ENCODE measurements at places on chromosomes 7 and 10.

DNA sequence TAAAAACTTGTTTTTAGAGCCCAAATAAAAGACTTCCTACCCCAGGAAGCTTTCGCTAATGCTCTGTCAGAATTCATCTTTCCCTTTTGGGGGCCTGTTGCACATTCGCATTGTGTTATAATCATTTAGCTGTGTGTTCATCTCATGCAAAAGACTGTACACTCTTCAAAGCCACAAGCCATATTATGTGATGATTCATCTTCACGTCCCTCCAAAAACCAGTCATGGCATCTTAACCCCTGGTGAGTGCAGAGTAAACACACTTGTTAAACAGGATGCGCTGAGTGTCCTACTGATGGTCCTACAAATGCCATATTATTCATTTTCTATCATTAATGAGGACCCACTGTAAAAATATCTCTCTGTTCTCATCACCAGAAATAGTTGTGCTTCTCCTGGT, 235.4 kb downstream of the KIAA1217 start:
- no peak for DNase-seq

- DNase-seq: no peak
Observed at GRCh38 chr10:131513445-131513844, 201.9 kb upstream of the TCERG1L start.

GRCh38 chr7:19508821-19509220, 200.0 kb downstream of the POLR1F start:
- no peak for DNase-seq

DNA sequence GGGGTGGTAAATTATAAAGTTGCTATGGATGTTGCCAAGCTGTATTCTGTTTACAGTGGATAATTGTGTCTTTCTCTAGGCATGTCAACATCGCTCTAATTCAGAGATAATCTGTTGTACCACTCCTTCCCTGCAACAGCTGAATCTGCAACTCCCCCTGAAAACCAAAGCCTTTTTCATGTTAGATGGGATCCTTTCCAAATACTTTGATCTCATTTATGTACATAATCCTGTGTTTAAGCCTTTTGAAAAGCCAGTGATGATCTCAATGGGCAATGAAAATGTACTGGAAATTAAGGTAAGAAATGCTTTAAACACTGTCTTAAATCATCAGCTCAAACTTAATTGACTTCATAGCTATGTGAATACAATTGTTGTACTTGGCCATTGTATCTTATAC, 91.0 kb downstream of the MET start:
- DNase-seq: no peak

- no peak for DNase-seq
Observed at GRCh38 chr7:67659091-67659490, 662.5 kb downstream of the TYW1 start.

DNA sequence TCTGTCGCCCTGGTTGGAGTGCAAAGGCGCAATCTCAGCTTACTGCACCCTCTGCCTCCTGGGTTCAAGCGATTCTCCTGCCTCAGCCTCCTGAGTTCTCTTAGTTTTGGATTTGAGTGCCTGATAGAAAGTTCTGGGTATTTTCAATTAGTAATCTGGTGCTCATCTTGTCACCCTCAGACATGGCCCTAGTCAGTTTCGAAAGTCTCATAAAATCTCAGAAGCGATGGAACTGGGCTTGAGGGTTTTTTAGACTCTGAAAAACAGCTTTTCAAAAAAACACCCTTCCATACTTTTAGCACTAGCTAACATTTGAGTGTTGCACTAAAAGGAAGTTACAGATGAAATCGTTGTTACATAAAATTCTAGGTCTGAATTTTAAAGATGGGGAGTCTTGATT, 9.4 kb upstream of the PIP4K2A start:
- no peak for DNase-seq

DNA sequence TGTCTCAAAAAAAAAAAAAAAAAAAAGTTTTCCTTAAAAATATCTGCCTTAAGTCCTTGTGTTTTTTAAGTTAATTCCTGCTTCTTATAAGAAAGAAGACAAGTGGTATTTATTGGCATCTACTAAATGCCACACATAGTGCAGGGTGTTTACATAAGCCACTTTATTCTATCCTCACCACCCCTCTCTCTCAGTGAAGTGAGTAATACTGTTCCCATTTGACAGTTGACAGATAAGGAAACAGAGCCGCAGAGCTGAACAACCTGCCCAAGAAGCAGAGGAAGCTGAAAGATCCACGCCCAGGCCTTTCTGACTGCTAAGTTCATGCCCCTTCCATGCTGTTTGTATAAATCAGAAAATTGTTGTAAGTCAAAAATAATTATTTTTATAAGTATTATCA, 54.1 kb downstream of the ABLIM1 start:
- no peak for DNase-seq

DNA sequence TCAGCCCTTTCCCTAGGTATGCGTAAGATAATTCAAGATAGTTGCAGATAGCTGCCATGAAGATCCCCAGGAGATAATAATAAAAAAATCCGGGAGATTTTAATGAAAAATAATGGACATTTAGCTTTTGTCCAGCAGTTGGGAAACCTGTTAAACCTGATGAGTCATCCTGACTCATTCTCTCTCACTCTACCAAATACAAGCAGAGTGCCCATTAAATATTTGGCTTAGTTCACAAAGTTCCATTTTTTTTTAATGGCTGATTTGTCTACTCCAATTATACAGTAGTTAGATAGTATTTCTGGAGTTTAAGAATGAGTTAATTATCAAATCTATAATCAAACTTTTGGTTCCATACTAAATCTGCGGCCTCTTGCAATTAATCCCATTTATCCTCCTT, 2.1 kb upstream of the SHTN1 start:
- DNase-seq: no peak

- peak; percentile 63 for DNase-seq
Observed at GRCh38 chr10:89086801-89087521, 96.4 kb downstream of the FAS start.

GRCh38 chr7:1539181-1539881, 8.8 kb downstream of the MAFK start:
- no peak for DNase-seq

- DNase-seq: no peak
Observed at GRCh38 chr7:22419488-22419887, 62.5 kb upstream of the RAPGEF5 start.

- peak; percentile 73 for DNase-seq
Observed at GRCh38 chr7:116180302-116180701, 30.0 kb upstream of the TES start.

DNA sequence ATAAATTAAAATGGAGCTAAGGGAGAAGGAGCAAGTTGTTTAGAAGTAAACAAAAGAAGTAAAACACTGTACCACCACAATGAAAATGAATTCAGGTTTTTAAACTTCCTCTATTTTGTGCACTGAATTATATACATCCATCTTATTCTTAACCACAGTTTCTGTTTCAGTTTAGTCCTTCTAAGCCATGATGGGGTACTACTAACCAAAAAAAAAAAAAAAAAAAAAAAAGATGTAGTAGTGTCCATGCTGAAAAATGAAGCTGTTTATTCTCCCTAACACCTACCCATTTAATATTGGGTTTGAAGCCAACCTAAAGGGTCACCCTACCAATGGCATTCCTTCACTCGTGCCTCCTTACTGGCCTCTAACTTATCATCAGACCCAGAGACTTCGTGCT, 3.4 kb upstream of the BMPR1A start:
- DNase-seq: no peak

DNA sequence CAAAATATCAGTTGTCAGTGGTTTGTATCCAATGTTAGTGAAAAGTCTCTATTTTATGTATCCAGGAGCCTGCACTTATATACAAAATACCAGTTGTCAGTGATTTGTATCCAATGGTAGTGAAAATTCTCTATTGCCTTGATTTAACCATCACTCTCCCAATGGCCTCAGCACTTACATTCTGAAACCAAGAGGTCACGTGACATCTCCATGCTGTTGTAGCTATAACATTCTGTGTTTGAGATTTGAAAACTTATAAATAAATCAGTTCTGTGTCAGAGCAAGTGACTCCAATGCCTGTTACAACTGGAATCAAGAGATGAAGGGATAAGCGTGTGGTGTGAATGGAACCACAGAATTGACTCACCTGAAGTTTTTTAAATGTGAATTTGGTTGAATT, 30.6 kb upstream of the GATA3 start:
- DNase-seq: no peak

DNA sequence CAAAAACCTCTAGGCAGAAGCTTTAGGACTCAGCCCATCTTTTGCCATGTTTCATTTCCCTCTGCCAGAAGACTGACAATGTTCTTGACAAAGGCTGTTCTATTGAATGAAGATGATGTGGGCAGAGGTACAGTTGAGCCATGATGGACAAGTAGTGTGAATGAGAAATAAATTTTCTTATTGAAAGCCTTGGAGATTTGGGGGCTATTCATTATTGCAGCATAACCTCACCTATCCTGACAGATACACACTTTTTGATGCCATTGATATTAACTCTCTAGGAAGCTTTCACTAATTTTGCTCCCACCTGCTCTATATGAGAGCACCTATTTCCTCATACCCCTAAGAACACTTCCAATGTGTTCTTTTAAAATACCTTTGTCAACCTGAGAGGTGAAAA, 36.9 kb upstream of the HPS1 start:
- DNase-seq: no peak

DNA sequence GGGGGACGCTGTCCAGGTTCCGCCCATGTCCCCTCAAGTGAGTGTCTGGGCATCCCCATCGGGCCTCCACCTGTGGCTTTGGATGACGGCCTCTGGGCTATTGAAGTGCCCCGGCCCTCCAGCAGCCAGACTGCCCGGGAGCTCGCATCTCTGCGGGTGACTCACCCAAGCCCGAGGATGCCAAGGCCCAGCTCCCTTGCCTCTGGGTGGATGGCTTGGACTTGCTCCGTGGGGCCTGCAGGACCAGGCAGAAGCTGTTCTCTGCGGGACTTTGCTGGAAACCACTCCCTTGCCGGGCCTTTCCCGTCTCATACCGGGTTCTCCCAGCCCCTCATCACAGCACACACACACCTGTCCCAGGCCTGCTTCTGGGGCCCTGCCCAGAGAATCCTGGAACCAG, 22.4 kb downstream of the DPYSL4 start:
- no peak for DNase-seq

- DNase-seq: peak; percentile 49
Observed at GRCh38 chr7:36863901-36864701, 139.8 kb upstream of the AOAH start.

DNA sequence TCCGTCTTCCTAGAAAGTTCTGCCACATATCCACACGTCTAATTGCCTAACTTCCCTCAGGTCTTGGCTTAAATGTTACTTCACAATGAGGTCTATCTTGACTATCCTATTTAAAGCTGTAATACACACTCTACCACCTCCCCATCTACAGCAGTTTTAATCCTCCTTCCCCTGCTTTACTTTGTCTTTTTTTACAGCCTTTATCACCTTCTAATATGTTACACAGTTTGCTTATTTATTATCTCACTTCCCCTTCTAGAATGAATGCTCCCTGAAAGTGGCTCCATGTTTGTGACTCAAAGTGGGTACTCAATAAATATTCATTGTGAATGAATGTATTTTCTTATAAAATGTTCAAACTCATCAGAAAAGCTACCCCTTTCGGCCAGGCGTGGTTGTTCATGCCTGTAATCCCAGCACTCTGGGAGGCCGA, 13.6 kb upstream of the MICU1 start:
- no peak for DNase-seq

- DNase-seq: peak; percentile 36
Observed at GRCh38 chr10:62374862-62375710, 917 bp downstream of the ZNF365 start.

- no peak for DNase-seq
Observed at GRCh38 chr7:45044338-45044737, 44.3 kb downstream of the CCM2 start.

DNA sequence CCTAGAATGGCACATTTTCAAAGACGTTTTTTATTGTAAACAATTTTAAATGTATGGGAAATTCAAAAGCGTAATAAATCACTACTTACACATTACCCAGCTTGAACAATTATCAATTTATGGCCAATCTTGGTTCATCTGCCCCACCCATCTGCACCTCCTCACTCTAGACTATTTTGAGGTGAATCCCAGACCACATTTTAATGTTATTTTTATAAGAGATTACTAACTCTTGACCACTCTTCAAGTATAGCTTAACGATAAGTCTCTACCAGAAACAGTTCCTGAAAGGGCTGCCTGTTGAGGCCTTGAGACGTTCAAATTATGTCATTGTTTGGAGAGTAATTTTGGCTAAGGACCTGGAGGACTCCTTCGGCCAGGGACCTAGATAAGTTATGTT, 33.2 kb downstream of the ECHDC3 start:
- DNase-seq: no peak

GRCh38 chr7:84949501-84949900, 237.4 kb downstream of the SEMA3D start:
- DNase-seq: no peak

DNA sequence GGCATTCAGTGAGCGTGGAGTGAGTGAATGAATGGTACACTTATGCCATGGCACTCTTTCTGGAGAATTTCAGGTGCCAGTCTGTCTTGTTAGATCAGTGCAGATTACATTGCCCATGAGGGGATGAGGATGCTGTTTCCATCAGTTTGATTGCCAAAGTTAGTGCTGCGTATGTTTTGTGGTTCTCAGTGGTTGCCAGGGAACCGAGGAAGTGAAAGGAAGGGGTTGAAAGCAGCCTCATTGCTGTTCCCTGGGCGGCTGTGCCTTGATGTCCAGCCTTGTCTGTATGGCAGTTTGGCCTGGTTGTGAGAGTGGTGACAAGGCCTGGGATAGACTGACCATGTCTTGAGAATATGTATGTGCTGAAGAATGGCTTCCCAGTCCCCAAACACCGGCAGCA, 30.2 kb downstream of the WBP1L start:
- peak; percentile 70 for DNase-seq

GRCh38 chr7:745431-746154, 18.5 kb upstream of the PRKAR1B start:
- no peak for DNase-seq

DNA sequence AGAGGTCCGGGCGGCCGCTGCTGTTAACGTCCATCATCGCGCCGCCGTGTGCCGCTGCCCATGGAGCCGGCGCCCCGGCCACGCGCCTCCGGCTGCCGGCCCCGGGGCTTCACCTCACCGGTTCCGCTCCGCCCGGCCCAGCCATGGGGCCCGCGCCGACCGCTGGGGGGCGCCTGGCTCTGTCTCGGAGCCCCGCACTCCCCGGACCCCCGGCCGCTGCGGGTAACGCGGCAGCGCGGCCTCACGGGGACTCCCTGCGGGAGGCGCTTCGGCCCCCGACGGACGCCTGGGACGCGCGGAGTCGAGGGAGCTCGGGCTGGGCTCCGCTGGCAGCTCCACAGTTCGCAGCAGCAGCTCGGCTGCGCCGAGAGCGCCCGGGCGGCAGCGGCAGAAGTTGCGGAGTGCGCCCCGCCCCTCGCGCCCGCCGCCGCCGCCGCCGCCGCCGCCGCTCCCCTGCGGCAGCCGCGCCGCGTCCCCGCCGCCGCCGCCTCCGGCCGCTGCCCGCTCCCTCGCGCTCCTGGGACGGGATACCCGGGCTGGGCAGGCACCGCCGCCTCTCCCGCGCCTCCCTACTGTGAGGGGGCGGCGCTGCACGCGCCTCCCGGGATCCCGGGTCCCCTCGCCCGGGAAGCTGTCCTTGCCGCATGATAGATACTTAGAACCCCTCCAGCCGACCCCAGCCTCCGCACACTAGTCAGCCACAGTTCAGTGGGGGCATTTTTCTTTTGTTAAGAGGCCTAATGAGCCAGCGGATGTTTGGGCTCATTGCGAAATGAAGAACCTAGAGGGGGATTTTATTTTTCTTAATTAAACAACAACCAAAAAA, at the start of gene HTR7:
TSS of gene HTR7 (minus strand) at position 405 of the 826 bp plus-strand sequence. CDS start at position 37, 368 bp downstream.
- DNase-seq: peak; percentile 61

- no peak for DNase-seq
Observed at GRCh38 chr7:44893710-44894234, 8.4 kb upstream of the PURB start.

GRCh38 chr7:84302949-84303348, 108.4 kb upstream of the SEMA3A start:
- no peak for DNase-seq

- DNase-seq: no peak
Observed at GRCh38 chr10:71587941-71588573, 131.5 kb downstream of the C10orf105 start.
